ENCODE measurements at places on chromosomes 5 and 9. TPM values are rescaled to one million over a fixed set of nuclear protein-coding genes. Genes with fewer than 3 reads are reported as not detected.
A peak's percentile ranks its signal among the peaks of the same experiment; 100 is the strongest.

The STRBP gene
- total RNA-seq, result 4.9 TPM

The MYMK gene
- total RNA-seq, result not detected

The IL33 gene
- 1.3 TPM for total RNA-seq

The MARCHF11 gene
- not detected for total RNA-seq

The IL5 gene
- not detected for total RNA-seq

The GLRA1 gene
- total RNA-seq, result not detected

- no peak for DNase-seq
These were observed 26.3 kb upstream of the SYNPO start for GRCh38 chr5:150613991-150614660.

DNA sequence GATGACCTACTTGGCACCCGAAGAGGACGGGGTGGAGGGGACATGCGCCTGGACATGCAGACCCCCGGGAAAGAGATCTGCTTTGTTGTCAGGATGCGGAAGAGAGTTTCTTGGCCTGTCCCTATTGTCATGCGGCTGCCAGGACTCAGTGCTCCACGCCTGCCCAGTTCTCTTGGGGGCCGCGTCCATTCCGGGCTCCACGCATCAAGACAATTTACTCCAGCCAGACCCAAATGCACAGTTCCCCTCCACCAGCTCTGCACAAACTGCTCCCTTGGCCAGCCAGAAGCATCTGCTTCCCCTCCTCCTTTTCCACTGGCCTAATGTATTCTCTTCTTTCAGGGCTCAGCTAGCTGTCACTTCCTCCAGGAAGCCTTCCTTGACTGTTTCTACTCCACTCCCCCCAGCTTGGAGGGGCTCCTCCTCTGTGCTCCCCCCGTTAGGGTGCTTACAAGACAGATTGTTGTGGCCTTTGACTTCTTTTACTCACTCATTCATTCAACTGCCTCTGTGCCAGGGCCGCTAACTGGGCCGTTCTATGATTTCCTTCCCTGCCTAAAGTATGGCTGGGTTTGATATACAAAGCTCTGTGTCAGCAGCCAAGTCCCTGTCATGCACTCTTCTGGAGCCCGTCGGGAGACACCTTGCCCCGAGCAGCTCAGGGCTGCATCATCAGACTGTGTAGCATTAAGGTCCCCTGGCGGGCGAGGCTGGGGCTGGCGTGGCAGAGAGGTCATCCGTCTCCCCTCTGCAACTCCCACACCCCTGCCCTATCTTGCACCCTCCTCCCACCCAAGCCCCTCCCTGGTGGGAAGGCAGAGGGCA lies 6.6 kb downstream of the FIBCD1 start:
- DNase-seq, result no peak

DNA sequence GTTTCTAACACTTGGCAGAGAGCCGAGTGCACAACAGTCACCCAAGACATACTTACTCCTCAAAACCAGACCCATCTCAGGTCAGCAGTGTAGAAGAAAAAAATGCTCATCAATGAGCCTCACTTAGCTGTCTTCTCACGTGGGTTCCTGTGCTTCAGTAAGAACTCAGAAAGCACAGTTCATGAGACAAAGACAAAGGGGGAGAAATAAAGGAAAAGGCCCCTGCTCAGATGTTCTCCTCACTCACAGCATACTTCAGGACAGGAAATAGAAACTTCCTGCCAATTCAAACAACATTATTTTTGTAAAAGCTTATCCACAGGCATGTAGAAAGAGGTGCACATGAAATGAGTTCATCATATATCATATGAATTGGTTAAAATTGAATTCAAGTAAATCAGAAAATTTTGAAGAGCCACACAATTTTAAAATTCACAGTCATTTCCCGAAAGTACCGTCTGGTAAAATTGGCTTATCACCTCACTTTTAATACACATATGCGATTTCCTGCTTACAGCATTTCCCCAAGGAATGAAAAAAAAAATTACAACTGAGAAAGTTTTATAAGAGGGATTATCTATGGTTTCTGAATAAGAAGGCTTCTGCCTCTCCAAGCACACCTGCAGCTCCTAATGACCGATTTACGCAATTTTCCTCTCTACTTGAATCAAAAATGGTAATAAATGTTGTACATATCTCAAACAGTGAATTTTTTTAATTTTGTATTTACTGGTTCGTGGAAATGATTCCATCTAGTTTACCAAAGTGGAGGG lies 328.3 kb downstream of the TMEM167A start:
- peak; percentile 27 for DNase-seq

GRCh38 chr9:9284201-9284600 lies 1328.6 kb downstream of the PTPRD start:
- no peak for DNase-seq

- DNase-seq, result no peak
These were observed 25.6 kb downstream of the GLDC start for GRCh38 chr9:6619909-6620308.

- no peak for DNase-seq
These were observed 57.6 kb upstream of the GRHPR start for GRCh38 chr9:37364751-37365360.

GRCh38 chr9:124663046-124663961 lies 107.8 kb downstream of the NR6A1 start:
- DNase-seq, result peak; percentile 54

Measured in fibroblast of lung (primary cell).